ENCODE measurements at places on chromosomes 7 and 10. TPM values are rescaled to one million over a fixed set of nuclear protein-coding genes. Genes with fewer than 3 reads are reported as not detected.

The EEPD1 gene
- 34.2 TPM for total RNA-seq

The GNAT3 gene
- total RNA-seq = not detected

The C7orf57 gene
- 1.8 TPM for total RNA-seq

- no peak for DNase-seq
Measured at GRCh38 chr7:151110236-151110940, 24.1 kb downstream of the AGAP3 start.

- DNase-seq = no peak
Measured at GRCh38 chr7:31407178-31407676, 66.7 kb upstream of the NEUROD6 start.

GRCh38 chr10:116030576-116030975 is 242.4 kb downstream of the GFRA1 start:
- DNase-seq = no peak

DNA sequence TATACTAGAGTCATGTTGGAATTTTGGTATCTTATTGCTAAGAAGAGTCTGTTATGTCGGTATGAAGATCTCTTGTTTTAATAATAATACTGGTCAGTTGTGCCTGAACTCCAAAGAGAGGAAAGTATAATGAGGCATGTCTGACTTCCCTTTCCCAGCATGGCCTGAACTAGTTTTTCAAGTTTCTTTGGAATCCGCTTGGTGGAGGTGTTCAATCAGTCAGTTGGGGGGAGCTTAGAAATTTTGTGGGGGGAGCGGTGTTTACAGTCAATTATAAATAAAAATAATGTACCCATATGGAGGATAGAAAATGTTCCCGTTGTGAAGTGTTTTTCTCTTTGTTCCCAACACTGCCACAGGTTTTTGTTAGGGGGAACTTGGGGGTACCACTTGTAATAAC is 1.5 kb upstream of the TRDMT1 start:
- no peak for DNase-seq

DNA sequence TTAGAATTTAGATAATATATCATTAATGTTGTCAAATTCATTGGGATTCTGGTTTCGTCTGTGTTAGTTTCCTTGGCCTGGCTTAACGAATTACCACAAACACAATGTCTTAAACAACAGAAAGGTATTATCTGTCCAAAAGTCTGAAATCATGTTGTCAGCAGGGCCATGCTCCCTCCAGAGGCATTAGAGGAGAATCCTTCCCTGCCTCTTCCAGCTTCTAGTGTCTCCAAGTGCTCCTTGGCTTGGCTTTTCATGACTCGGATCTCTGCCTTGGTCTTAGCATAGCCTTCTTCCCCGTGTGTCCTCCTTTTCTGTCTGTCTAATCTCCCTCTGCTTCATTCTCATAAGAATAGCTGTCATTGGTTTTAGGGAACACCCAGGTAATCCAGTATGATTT is 482.5 kb downstream of the SEMA3D start:
- DNase-seq = no peak

DNA sequence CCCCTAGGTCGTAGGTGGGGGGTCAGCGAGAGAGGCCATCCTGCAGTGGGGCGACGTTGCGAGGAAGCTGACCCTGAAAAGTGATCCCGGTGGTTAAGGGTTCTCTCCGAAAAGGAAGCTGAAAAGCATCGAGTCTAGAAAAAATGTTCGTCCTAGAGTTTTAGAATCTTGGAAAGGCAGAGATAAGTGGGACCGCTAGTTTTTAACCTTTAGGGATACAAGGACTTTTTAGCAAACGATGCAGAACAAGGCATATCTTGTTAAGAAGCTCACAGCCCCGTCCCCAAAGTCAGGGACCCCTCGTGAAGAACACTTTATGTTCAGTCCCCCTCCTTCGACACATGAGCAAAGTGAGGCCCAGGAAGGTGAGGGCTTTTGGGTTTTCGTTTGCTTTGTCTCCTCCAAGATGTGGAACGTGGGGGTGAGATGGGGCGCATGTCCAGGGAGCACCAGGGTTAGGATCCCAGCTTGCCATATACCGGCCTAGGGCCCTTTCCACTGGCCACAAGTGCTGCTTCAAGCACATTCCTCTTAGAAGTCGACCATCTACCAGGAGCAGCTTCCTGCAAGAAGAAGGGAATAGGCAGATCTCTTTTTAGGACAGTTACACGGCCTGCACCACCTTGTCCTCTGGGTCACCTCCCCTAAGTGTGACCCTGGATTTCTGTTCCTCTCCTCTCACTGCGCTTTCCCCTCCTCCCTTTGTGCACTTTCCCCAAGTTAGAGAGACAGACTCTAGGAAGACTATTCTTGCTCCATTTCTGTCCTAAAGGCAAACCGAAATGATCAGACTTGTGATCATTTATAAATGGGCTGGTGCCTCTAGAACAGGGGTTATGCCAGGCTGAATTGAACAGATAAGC is 969 bp downstream of the SLC35G1 start:
- no peak for DNase-seq

GRCh38 chr10:129955601-129956285 is 8.3 kb downstream of the EBF3 start:
- peak; percentile 78 for DNase-seq

DNA sequence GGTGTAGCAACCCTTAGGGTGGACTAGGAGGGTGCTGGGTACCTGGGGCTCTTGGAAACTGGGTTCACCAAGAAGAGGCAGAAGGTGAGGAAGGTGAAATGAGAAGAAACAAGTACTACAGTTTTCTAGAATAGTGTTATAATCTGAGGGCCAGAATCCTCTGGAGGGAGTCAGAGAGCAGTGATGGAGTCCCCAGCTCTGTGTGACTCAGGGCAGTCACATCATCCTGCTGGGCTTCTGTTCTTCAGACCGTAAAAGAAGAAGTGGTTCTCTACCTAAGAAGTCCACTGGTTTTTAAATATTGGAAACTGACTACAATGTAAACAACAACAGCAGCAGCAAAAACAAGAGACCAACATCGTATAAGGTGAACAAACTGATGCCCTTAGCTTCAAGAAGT is 197.3 kb downstream of the PRPF18 start:
- no peak for DNase-seq
